Stimulated activated CD4-positive, alpha-beta T cell treated with anti-CD3 and anti-CD28 coated beads, Interleukin-1b, Interleukin-23, amount 100 ng/mL, for 48 hours (primary cell): ENCODE measurements at places on chromosomes 13 and 19.

GRCh38 chr13:39282400-39282972 is 244.2 kb downstream of the NHLRC3 start:
- DNase-seq, result no peak

GRCh38 chr19:55668603-55669348 is 6.2 kb upstream of the EPN1 start:
- no peak for DNase-seq

- no peak for DNase-seq
Measured at GRCh38 chr13:40052954-40053353, 397.5 kb downstream of the COG6 start.

DNA sequence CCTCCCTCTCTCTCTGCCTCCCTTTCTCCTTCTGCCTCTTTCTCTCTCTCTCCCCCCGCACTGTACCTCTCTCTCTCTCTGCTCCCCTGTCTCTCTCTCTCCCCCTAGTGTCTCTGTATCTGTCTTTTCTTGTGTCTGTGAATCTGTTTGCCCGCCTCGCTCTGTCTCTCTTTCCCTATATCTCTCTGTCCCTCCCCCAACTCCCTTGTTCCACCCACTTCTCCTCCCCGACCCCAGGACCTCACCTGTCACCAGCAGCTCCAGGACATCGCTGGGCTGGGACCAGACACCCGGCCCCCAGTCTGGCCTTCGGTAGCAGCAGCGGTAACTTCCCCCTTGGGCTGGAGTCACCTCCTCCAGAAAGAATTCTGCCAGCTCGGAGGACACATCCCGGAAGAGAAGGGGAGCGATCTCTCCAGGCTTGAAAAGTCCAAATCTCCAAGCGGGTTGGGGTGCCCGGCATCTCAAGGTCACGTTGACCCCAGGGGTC is 3.9 kb downstream of the OSCAR start:
- no peak for DNase-seq

DNA sequence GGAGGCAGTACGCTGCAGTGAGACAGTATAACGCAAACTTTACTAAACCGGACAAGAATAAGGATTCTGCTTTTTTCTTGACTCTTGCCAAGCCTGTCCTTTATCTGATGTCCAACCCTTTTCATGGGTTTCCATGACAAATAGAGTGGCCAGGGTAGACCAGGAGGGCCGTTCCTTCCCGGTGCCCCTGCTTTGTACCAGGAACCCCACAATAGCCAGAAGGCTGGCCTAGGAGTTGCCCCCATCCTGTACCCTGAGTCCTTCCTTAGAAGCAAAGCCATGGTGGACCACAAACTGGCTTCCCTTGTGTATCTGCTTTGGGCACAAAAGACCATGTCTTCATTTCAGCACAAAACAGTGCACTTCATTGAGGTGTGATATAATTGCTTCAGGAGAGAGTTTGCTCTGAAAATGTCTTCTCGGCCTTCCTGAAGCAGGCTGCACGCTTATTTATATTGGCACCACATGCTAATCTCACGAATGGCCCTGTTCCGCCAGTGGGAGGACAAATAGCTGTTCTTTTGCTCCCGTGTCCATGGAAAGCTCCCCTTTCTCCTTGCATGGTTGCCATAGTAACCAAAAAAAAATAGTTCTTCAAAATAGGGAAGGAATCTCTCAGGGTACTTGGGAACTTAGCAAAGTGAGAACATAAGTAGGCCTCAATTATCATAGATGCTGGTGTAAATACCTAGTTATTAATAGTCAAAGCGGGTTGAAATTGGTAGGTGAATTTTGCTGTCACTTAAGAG is 222.1 kb downstream of the ZIC5 start:
- DNase-seq, result no peak
